ENCODE measurements at places on chromosomes 7 and 10.

DNA sequence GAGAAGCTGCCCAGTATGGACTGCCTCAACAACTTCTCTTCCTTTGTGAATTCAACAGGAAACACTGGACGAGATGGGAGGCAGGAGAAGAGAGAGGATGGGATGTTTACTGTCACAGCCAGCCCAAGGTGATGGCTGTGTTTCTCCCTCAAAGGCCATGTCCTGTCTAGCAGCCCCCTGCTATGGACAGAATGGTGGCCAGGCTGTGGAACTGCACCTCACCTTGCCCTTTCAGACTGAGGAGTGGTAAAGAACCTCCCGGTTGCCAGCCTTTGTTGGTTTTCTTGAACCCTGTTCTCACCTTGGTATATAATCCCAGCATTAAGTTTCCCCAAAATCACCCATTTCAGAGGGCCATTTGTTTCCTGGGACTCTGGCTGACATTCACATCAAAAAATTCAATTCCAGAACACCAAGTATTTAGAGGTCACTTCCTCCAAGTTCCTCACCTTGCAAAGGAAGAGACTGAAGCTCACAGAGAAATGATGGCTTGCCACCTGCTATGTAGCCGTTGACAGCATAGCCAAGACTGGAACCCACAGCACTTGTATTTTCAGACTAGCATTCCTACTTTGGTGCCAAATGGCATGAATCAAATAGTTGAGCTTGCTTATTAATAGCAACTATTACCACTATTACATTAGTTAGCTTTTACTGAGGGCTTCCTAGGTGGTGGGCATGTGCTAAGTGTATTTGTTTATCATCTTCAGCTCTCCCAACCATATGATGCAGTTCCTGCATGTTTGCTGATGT, 224.0 kb upstream of the GRB10 start:
- DNase-seq, result no peak

DNA sequence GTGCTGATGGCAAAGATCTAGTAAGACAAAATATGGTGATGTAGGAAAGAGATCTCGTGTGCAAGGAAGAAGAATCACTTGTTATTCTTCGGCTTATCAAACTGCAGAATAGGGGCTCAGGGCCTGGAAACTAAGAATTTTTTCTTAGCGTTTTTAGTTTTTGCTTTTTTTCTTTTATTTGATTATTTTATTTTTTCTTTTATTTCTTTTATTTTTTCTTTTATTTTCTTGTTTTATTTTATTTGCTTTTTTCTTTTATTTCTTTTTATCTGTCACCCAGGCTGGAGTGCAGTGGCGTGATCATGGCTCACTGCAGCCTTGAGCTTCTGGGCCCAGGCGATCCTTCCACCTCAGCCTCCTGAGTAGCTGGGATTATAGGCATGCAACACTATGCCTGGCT, 70.0 kb downstream of the ATRNL1 start:
- no peak for DNase-seq

DNA sequence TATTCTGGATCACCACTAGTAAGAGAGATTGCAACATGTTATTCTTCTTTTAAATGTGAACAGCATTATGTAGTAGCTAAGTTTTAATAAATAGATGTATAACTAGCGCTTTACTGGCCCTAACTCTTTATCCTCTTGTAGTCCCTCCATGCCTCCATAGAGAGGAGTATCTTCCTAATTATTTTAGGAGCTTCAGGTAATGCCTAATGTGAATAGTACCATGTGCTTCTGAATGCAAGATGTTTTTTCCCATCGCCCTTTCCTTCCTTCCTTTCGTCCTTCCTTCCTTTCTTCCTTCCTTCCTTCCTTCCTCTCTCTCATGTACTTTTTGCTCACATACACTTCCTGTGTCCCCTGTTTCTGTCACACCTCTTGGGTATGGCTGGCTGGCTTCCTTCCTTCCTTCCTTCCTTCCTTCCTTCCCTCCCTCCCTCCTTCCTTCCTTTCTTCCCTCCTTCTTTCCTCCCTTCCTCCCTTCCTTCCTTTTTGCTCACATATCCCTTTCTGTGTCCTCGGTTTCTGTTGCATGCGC, 290.7 kb downstream of the HDAC9 start:
- DNase-seq, result no peak

- no peak for DNase-seq
These were observed 41.9 kb downstream of the WIPI2 start for GRCh38 chr7:5231811-5232484.

DNA sequence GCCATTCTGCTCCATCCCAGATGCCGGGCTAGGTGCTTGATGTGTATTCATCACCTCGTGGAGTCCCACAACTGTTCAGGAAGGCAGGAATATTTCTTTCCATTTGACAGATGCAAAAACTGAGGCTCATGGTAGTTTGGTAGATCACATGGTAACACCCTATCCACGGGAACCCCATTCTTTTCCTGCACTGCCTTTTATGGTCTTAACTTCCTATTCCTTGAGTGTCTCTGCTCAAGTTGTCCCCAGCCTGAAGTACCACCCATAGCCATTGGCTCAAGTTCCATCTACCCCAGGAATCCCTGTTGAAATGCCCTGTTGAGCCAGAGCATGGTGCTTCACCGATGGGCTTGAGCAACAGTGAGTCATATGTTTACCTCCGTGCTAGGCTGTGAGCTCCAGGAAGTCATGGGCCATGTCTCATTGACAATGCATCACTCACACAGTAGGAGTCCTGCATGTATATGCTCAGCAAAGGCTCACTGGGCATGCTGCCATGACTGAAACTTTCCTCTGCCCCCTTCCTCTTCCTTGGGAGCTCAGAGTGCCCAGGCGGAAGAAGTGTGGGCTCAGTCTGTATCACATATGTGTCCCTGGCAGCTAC, 71.7 kb upstream of the ADAM12 start:
- DNase-seq, result peak; percentile 100

DNA sequence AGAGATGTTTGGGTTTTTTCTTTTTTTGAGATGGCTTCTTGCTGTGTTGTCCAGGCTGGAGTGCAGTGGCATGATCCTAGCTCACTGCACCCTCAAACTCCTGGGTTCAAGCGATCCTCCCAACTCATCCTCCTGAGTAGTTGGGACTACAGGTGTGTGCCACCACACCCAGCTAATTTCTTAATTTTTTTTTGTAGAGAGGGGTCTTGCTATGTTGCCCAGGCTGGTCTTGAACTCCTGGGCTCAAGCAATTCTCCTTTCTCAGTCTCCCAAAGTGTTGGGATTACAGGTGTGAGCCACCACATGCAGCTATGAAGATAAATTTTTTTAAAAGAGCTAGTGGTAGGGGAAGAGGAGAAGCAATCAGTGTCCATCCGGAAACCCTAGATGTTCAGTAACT, 56.8 kb downstream of the CLIP2 start:
- DNase-seq, result no peak

DNA sequence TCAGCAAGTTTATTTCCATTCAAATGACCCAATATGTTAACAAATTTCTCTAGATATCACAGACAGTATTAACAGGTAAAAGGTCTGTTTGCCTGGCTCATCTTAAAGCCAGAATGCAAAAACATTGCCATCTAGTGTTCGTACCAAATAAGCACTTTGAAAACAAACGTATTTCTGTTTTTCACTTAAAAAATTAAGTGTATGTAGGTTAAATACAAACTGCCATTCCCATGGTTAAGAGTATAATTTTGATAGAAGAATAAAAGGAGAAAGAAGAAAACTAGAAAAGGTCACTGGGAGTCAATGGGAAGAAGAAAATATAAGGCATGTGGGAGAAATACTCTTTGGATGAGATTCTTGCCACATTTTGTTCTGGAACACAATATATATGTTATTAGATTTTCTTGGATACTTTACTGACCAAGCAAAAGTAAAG, 51.0 kb downstream of the ORC5 start:
- DNase-seq, result peak; percentile 67

- DNase-seq, result no peak
These were observed 90.9 kb downstream of the HIP1 start for GRCh38 chr7:75647709-75648438.

GRCh38 chr10:52818019-52818418, 45.4 kb upstream of the MBL2 start:
- DNase-seq, result peak; percentile 89
